ENCODE measurements at places on chromosomes 4 and X.

- DNase-seq = peak; percentile 5
Measured at GRCh38 chrX:150935467-150935866, 37.0 kb upstream of the CD99L2 start.

GRCh38 chr4:38279077-38279476 is 318.9 kb downstream of the PTTG2 start:
- DNase-seq = no peak

- no peak for DNase-seq
Measured at GRCh38 chr4:83591056-83591455, 55.1 kb downstream of the GPAT3 start.

- DNase-seq = no peak
Measured at GRCh38 chrX:109739625-109740432, 6.8 kb upstream of the ACSL4 start.

Measured in kidney epithelial cell (primary cell).